Activated CD4-positive, alpha-beta T cell treated with anti-CD3 and anti-CD28 coated beads, Interleukin-2, amount 50 U/mL, for 16 hours (primary cell): ENCODE measurements at places on chromosomes 12 and 14.
A peak's percentile ranks its signal among the peaks of the same experiment; 100 is the strongest.

DNA sequence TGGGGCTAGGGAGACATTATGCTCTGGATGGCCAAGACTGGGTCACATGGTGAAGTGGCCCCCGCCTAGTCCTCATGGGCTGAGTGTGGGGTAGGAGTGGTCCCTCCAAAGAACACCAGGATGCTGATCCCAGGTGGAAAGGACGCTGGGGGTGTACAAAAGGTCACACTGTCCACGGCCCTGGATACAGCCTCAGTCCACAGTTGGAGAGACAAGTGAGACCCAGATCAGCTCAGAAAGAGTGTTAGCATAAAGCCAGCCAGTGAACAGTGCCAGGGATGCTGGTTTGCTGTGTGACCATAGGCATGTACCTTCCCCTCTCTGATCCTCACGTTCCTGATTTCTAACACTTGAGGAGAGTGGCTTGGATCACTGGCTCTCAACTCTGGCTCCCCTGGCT lies 13.4 kb upstream of the OAS2 start:
- no peak for DNase-seq

GRCh38 chr14:60815371-60815770 lies 80.8 kb downstream of the MNAT1 start:
- DNase-seq = no peak

DNA sequence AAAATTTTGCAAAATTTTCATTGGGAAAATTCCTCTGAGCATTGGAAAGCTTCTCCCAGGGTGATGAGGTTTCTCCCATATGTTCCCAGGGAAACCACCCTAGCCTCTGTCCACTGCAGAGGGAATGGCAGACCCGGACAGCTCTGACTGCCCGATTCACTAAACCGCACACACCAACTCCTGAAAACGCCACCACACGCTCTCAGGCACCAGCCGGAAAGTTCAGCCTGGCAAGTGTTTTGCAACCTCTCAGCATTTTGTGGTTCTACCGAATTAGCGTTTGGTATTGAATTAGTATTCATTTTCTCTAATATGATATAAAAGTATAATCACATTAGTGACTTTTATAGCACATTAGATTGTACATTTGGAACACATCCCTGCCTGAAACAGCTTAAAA lies 213.4 kb downstream of the PHETA1 start:
- no peak for DNase-seq

GRCh38 chr12:54996205-54996604 lies 11.6 kb upstream of the TESPA1 start:
- no peak for DNase-seq

- no peak for DNase-seq
Observed at GRCh38 chr12:46361667-46362034, 10.9 kb downstream of the SLC38A2 start.

DNA sequence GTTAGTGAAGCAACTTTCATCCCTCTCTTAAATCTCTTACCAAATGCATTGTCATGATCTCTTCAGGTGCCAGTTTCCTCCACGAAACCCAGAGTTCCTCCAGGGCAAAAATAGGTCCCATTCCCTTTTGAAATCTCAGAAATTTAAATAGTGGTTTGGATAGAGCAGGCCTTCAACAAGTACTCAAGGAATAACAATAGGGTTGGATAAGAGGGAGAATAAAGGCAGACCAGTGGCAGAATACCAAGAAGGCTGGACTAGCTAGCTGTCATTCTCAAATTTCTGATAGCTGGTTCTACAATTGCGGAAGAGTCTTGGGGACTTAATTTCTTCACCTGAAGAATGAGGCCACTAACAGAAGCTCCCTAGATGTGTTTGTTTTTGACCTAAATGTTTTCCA lies 62.5 kb downstream of the PKP2 start:
- DNase-seq = no peak

DNA sequence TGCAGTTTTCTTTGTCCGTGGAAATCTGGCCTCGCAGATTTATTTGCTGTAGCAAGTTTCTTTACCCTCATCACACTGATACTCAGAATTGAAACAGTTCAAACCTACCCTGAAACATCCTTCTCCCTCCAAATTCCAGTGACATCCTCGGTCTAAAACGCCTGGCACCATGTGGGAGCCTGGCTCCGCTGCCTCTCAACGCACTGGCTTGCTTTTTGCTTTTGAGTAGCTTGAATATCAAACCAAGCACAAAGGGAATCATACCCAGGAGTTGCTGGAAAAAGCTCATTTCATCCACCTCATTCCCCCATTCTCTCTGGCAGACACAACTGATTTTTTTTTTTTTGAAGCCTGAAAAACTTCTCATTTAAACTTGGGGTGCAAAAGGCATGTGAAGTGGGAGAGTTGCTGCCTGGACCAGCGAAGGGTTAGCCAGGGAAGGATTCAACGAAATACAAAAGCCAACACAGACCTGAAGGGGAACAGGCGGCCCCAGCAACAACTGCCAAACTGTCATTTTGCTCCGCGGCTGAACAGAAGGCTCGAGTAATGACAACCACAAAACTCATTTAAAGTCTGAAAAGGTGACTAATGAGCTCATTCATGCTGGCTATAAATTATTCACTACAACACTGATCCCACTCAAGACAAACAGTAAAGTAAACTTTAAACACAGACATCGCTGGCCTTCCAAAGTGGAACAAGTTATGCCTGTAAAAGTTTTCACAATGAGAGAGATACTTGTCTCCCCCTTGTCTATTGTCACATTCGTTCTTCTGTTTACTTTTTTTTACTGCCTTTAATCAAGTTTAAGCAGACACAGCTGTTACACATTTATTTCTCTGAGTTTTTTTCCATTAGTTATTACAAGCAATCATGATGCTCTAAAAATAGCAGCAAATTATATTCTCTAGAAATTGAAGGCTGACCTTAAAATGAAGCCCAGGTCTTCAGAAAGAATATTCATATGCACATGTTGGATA lies 12.5 kb upstream of the FOXN3 start:
- peak; percentile 86 for DNase-seq

DNA sequence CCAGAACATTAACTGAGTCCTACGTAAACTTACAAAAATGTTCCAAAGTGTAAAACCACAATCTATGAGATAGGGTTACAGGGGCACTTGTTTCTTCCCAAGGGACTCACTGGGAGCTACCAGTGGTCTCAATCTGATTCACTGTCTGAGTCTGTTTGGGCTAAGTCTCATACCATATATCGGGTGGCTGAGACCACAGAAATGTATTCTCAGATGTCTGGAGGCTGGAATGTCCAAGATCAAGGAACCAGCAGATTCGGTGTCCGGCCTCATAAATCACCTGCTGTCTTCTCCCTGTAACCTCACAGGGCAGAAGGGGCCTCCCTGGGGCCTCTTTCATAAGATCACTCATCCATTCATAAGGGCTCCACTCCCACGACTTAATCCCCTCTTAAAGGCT lies 616.3 kb upstream of the TMEM132C start:
- no peak for DNase-seq

GRCh38 chr14:100374876-100375265 lies 51.7 kb downstream of the SLC25A47 start:
- DNase-seq = peak; percentile 14

GRCh38 chr14:81681541-81681940 lies 147.9 kb upstream of the SEL1L start:
- no peak for DNase-seq

DNA sequence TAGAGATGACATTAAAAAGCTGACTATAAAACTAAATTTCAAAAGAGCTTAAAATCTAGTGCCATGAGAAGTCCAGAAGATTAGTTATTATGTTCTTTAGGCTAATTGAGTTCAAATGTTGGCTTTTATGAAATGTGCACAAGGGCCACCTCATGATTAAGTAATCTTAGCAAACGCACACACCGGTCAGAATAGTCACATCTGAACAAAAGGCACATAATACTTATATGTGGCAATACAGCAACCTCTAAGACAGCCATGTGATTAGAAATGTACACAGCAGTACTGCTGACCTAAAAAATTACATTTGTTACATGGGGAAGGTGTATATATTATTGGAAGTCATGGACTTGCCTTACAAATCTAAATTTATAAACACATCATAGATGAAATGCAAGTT lies 344.7 kb upstream of the GARIN6 start:
- DNase-seq = no peak

DNA sequence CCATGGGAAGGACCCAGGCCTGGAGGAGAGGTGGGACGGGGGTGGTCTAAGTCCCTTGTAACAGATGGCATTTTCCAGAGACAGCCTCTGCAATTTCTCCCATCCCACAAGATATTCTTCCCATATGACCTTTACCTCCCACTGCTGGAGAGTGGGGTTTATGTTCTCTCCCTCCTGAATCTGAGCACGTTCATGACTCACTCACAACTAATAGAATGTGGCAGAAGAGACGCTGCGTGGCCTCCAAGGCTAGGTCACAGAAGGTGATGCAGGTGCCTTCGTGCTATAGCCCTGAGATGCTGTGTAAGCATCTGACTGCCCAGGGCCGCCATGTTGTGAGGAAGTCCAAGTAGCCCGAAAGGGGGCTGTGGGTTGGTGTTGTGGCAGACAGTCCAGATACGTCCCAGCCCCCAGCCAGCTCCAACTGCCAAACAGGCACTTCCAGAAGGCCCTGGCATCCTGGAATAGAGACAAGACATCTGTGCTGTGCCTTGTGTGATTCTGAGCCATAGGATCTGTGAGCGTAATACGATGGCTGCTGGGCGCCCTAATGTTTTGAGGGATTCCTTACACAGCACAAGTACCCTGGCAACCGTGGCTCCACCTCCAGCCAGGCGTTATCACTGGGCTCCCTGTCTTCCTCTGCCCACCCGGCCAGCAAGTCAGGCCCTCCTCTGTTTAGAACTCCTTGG lies 56.1 kb upstream of the NCOR2 start:
- DNase-seq = no peak

- DNase-seq = no peak
Observed at GRCh38 chr12:96239711-96240635, 45.8 kb downstream of the ELK3 start.

DNA sequence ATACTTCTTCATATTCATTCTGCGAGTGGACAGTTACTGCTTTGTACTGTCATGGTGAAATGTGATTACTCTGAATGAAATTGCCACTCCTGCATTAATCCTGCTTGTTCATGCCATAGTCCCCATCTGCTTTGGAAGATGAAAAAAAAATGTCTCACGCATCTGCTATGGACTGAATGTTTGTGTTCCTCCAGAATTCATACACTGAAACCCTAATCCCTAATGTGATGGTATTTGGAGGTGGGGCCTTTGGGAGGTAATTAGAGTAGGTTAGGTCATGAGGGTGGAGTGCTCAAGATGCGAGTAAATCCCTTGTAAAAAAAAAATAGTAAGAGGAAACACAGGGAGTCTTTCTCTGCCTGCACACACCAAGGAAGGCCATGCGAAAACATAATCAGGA lies 427.2 kb downstream of the TMTC2 start:
- DNase-seq = no peak

- no peak for DNase-seq
Observed at GRCh38 chr14:71913342-71913741, 18.9 kb upstream of the RGS6 start.

DNA sequence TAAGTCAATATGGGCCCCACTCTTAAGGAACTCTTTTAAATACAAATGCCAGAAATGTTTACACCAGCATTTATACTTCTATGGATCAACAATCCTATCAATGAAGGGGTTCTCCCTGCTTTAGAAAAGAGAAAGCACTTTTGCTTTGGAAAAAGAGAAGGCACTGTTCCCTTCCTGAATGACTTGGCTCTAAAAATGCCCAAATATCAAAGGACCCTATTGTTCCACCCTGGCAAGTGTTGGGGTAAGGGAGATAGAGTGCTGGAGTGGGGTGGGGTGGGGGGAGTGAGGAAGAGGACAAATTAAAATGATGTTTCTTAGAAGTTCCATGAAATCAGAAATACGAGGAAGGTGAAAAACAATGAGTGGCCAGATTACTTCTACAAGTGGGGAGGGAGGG lies 131.6 kb upstream of the GRIN2B start:
- no peak for DNase-seq

- no peak for DNase-seq
Observed at GRCh38 chr12:64265839-64266238, 43.7 kb upstream of the KICS2 start.

DNA sequence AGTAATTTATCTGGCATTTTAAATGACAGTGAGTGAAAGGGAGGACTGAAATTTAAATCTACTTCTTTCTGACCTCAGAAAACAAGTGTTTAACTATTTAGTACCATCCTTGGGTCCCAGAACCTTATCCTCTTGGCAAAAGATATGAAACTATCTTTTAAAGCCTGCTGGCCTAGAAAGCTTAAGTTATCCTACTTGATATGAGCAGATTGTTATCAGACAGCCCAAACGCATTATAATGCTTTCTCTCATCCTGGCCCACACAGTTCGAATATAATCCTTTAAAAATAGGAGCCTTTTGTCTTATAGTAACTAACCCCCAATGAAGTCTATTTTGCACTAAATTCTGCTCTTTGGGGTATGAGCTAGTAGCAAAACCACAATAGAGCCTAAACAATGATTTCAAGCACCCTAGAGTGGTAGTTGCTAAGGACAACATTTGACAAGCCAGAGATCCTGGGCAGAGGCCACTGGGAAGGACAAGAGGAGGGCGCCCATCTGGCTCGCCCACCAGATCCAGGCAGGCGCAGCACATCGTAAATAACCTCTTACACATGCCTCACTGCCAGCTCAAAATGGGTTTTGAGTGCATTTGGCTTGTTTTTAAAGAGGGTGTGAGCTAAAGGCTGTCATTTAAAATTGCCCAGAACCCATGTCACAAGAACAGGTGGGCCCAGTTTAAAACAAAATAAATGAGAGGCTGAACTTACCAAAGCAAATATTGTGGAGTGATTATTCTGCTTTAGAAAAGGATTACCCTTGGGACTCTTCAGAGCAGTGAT lies 37.7 kb upstream of the CRY1 start:
- no peak for DNase-seq

DNA sequence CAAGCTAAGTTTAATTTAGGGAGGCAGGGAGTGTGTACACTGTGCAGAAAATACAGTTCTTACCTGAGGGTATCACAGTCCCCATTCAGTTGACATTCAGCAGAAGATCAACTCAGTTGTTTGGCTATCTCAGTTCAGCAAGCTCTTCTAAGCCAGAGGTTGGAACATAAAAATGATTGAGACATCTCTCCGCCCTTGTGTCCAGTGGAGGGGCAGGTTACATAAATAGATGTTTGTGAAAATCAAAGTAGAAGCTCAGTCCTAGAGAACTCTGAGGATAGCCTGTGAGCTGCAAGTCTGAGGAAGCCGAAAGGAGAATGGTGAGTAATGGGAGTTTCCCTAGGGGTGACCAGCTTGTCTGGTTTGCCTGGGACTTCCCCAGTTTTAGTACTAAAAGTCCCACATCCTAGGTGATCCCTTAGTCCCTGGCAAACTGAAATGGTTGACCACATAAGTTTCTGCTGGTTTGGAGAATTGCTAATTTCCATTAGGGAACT lies 251.4 kb upstream of the ATP2B1 start:
- peak; percentile 69 for DNase-seq

- DNase-seq = no peak
Observed at GRCh38 chr12:49803693-49804450, 24.3 kb downstream of the NCKAP5L start.

DNA sequence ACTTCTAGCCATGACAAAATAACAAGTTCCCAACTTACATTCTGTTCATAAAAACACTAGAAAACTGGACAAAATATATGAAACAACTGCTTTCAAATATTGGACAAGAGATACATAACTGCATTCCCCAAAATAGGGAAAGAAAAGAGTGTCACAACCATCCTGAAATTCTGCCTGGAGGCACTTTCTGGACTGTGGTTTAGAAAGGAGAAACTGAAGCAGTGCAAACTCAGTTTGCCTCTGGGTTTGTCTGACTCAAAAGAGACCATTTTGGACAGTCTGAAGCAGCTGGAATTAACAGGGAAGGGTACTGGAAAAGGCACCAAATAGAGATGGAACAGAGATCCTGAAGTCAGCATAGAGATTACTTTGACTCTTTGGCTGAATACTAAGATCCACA lies 11.3 kb upstream of the SYT1 start:
- no peak for DNase-seq

- DNase-seq = no peak
Observed at GRCh38 chr12:87233671-87234070, 795.5 kb downstream of the C12orf50 start.
